ENCODE measurements at places on chromosomes 2 and 18. TPM values are rescaled to one million over a fixed set of nuclear protein-coding genes. Genes with fewer than 3 reads are reported as not detected.

DNA sequence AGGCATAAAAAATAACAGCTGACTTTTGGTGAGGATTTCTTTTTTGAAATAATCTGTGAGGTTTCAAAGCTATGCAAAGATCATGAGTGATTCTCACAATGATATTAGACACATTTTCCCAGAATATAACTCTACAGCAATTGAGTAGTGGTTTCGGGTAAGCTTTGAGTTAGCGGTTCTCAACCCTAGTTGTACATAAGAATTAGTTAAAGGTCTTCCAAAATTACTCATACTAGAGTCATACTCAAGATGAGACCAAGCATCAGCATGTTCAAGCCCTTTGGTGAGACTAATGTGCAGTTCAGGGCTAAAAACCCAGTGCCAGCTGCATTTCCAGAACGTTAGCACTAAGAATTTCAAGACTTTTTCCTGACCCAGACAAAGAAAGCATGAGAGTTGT is 31.1 kb downstream of the DSG4 start:
- ATAC-seq: no peak

The TEKT4 gene
- total RNA-seq: not detected

DNA sequence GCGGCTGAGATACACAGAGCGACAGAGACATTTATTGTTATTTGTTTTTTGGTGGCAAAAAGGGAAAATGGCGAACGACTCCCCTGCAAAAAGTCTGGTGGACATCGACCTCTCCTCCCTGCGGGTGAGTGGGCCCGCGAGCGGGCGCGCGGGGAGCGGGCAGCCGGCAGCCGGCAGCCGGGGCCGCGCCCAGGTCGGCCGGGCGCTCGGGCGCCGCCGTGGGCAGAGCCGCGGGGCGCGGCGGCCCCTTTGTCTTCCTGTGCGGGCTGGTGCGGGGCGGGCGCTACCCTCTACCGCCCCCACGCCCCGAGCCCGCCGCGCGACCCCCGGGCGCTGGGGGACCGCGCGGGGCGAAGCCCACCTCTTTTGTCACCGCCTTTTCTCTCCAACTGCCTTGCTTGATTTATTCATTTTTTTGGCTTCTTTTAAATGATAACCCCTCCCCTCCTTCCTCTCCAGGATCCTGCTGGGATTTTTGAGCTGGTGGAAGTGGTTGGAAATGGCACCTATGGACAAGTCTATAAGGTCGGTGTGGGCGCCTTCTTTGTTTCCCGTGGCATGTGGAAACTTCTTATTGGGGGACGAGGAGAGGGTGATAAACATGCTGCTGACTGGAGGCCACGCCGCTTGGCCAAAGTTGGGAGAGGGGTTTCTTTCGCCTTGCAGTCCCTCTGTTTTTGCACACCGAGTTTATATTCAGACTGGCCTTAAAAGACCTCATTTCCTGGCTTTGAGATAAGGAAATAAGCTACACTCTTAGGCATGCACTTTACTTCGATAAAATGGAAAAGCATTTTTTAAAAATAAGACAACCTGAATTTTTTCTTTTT is 722 bp downstream of the MAP4K4 start:
- peak; percentile 20 for ATAC-seq

DNA sequence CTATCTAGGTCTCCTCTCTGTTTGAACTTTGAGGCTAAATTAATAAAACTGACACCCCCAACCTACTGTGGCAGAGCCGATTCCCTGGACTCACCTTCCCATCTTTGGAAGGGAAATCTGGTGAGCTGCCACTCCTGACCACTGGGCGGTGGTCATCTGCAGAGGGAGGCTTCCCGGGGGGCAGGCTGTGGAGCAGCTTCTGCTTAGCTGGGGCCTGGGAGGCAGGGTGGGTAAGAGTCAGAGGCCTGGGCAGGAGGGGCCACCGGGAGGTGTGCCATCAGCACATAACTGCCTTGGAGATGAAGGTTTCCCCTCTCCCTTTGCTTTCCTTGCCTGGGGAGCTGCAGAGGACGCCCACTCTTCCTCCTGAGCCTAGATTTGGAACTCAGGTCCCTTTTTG is 2.3 kb upstream of the NPPC start:
- ATAC-seq: no peak

The OTOS gene
- not detected for total RNA-seq

The ZNF516 gene
- 3.7 TPM for total RNA-seq

DNA sequence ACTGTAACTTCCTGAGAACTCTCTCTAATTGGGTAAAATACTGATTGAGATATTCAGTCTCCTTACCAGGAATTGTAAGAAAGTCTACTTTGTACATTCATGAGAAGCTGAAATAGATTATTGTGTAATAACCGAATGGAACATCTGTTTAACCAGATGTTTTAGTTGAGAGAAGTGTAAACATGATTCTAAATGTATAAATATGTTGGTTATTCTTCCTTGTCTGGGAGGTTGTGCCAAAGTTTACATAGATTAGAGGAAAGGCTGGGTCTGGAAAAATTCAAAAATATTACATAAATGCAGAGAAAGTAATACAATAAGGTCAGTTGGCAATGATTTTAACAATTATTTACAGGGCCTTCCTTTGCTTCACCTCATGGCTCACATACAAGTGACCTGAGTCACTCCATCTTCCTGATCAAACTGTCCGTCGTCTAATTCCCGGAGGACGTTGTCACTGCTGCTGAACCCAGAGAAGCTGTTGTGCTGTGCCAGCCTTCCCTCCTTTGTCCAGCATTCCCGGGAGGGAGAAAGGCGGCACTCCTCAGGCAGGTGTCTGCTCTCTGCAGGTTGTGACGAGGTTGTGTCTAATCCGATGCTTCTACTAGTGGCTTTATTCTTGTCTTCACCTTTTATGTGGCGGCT is 55.9 kb downstream of the MOB4 start:
- ATAC-seq: no peak

The NEU4 gene
- total RNA-seq: 1.1 TPM

The PAIP2B gene
- 3.3 TPM for total RNA-seq

The TMEFF2 gene
- not detected for total RNA-seq

- no peak for ATAC-seq
These were observed 29.0 kb downstream of the PHLPP1 start for GRCh38 chr18:62744076-62744968.

The AMER3 gene
- total RNA-seq: not detected

The SGPP2 gene
- 3.0 TPM for total RNA-seq

The RIT2 gene
- total RNA-seq: not detected

DNA sequence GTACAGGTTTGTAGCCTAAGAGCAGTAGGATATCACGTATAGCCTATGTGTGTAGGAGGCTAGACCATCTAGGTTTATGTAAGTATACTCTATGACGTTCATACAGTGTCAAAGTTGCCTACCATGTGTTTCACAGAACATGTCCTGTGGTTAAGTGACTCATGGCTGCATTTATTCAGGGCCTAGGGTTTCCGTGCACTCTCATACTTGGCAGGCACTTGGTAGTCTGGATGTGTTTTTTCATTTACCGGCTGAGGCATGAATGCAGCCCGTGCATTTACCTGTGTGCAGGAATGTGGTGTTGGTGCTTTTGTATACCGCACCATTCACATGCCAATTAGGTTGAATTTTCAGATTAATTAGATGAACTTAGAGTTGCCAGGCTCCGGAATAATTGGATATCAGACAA is 43.4 kb downstream of the MYL12B start:
- peak; percentile 97 for ATAC-seq

The PROC gene
- total RNA-seq: not detected

DNA sequence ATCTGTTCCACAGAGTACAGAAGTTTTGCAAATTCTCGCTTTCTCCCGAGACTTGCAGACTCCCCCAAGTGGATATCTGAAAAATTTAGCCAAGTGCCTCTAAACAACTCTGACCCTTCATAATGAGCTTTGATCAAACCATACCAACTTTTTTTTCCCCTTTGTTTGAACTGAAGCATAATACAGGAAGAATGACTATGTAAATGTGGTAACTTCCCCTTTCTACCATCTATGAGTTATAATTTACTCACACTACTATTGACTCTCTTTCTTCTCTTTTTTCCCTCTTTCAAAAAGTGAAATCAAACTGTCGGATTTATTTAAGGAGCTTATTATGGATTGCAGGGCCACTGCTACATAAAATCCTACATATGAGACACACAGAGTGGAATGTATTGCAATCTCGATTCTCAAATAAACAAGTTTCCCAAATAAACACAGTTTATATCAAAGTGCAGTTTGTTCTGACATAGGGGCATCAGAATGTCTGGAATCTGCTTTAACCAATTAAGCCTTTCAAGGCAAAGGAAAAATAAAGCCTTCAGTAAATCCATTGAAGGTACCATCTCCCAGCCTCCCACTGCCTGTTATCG is 1.4 kb upstream of the ZNF804A start:
- no peak for ATAC-seq

DNA sequence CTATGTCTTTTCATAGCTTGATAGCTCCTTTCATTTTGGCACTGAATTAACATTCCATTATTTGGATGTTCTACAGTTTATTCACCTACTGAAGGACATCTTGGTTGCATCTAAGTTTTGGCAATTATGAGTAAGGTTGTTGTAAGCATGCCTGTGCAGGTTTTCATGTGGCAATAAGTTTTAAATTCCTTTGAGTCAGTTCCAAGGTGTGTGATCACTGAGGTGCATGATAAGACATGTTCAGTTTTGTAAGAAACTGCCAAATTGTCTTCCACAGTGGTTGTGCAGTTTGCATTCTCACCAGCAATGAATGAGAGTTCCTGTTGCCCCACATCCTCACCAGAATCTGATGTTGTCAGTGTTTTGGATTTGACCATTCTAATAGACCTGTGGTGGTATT is 24.2 kb downstream of the XDH start:
- no peak for ATAC-seq

The WDPCP gene
- 9.4 TPM for total RNA-seq

GRCh38 chr2:64629875-64630274 is 23.8 kb downstream of the SERTAD2 start:
- no peak for ATAC-seq

- no peak for ATAC-seq
These were observed 17.0 kb upstream of the MAP3K20 start for GRCh38 chr2:173058673-173059072.

The DNAH7 gene
- not detected for total RNA-seq

DNA sequence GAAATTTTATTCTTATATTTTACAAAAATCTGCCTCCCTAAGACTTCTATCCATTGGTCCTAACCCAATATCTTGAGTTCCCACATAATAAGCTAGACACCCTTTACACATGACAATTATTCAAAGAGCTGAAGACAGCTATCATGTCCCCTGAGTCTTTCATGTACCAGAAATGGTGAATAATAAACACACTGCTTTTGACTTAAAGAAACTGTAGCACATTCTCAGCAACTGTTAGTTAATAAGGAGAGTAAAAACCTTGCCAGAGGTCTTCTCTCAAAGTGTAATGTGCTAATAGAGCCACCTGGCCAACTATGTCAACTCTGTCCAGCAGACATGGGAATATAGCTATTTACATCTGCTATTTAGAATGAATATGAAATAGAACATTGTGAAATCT is 109.7 kb upstream of the ARL5A start:
- no peak for ATAC-seq

The ATG9A gene
- total RNA-seq: 46.6 TPM

GRCh38 chr2:170671079-170671478 is 44.1 kb upstream of the SP5 start:
- ATAC-seq: no peak

The PLEKHH2 gene
- 2.1 TPM for total RNA-seq

DNA sequence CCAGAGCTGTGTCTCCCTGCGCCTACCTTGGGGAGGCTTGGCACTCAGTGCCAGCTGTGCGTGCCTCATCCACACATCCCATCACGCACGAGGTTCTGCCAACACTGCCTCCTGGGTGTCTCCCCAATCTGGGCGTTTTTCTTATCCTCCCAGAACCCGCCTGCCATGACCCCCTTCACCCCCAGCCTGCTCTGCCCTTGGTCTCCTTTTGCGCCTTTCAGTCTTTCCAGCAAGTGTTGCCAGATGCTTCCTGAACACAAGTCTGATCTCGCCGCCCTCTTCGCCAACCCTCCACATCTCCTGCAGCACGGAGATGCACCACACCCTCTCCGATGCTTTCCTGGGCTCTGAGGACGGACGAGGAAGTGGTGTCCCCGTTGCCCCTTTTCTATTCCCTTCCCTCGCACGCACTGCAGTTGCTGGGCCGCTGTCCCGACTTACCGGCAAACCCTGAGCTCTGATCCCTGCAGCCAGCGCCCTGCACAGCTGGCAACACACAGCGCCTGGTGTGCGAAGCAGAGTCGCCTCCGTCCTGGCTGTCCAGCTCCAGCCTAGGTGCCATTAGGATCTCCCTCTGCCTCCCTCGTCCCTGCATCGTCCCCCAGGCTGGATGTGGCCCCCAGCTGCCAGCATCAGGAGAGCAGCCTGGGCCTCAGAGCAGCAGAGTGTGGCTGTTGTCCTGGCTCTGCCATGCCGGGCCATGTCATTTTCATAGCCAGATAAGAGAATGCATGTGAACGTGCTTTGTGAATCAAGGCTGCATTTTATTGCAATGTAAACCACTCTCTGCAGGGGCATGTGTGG is 22.6 kb upstream of the ALLC start:
- no peak for ATAC-seq

The XIRP2 gene
- total RNA-seq: not detected

The ARHGEF33 gene
- not detected for total RNA-seq

The THSD7B gene
- not detected for total RNA-seq

- ATAC-seq: no peak
These were observed 694 bp downstream of the UNC50 start for GRCh38 chr2:98608962-98609604.

DNA sequence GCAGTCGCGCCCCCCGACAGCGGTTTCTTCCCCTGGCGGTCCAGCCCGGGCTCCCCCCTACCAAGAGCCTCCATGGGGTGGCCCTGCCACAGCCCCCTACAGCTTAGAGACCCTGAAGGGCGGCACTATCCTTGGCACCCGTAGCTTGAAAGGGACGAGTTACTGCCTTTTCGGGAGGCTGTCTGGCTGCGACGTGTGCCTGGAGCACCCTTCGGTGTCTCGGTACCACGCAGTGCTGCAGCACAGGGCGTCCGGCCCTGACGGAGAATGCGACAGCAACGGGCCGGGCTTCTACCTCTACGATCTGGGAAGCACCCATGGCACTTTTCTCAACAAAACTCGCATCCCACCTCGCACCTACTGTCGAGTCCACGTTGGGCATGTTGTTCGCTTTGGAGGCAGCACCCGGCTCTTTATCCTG is 475 bp downstream of the SLC4A1AP start:
- ATAC-seq: peak; percentile 4

DNA sequence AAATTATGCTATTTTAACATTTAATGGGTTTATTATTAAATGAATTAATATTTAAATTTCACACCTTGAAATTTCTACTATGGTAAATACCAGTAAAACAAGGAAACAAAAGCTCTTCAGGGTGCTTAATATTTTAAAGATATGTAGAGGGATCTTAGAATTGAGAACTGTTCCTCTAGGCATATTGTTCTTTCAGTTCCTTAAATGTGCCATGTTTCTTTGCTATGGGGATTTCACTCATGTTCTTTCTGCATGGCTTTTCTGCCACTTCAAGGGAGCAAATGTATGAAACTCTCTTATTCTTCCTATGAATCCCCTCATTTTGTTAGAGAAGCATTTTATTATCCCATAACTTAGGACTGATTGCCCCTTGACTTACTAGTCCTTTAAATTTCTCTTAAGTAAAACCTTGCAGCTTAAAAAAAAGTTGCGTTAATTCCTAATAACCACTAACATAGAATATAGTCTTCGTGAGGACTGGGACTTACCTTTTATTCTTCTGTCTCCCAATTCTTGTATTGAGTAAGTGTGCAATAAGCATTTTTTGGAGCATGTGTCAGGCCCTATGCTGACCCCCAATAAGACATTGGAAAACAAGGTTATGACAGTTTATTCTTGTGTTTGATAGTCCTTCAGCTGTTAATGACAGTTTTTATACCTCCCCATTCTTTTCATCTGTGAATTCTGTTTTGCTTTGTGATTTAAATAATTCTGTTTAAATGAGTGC is 95.7 kb downstream of the BIRC6 start:
- no peak for ATAC-seq

- ATAC-seq: no peak
These were observed 200.6 kb downstream of the MGAT5 start for GRCh38 chr2:134454426-134454825.

Data from activated T-helper 17 cell treated with anti-CD3 and anti-CD28 coated beads, Interleukin-2, amount 50 U/mL, for 72 hours (primary cell).